ENCODE measurements at places on chromosomes 1 and 21. TPM values are rescaled to one million over a fixed set of nuclear protein-coding genes. Genes with fewer than 3 reads are reported as not detected.

Gene KAZN
- 14.8 TPM for total RNA-seq

Gene SYT14
- total RNA-seq: 19.2 TPM

Gene CFAP74
- not detected for total RNA-seq

Gene TMED5
- 96.6 TPM for total RNA-seq

Gene IGSF5
- total RNA-seq: 0.49 TPM

Gene HTR1D
- total RNA-seq: not detected

Gene OR2M3
- total RNA-seq: not detected

Gene PPFIA4
- 1.6 TPM for total RNA-seq

Gene NBPF6
- not detected for total RNA-seq

Gene S1PR1
- total RNA-seq: 92.7 TPM

Gene RNF223
- total RNA-seq: not detected

Gene RALGPS2
- 31.4 TPM for total RNA-seq

GRCh38 chr1:20059847-20060246 is 10.1 kb upstream of the PLA2G5 start:
- H3K36me3 ChIP-seq: no peaks in the 10 kb centered on the region
- H3K4me3 ChIP-seq: no peak overlapping the region
- DNase-seq: no peak
- H3K27me3 ChIP-seq: no peaks in the 10 kb centered on the region
- H3K4me1 ChIP-seq: no peaks in the 10 kb centered on the region
- H3K27ac ChIP-seq: no peak overlapping the region

DNA sequence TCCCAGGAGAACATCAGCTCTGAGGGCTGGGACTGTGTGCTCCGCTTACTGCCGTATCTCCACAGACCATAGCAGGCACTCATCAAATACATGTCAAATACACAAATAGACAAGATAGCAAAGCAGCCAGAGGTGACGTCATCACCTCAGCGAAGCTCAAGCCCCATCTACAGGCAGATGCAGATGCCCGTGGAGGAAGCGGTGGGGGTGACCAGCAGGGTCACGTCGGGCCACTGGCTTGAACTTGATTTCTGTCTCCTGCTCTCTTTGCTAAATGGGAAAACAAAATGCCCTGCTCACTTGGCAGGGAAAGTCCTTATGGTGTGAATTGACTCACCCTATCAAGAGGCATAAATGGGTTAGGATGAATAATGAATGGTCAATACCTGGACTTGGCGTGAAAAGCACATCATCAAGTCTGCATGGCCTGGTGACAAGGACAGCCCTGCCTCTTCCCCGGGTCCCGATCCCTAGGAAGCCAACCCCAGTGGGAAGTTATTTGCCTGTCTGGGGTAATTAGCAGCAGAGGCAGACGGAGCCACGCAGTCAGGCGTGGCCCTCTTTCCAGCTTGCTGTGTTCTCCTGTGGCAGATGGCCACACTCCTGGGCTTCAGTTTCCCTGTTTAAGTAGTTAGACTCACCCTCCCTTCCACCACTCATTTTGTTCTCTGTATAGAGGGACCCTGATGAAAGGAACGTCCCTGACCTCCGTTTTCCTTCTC is 536.0 kb downstream of the NPHP4 start:
- H3K4me3 ChIP-seq: no peak overlapping the region
- H3K4me1 ChIP-seq: peaks cover 8% of the 10 kb centered on the region
- H3K36me3 ChIP-seq: no peaks in the 10 kb centered on the region
- no peaks in the 10 kb centered on the region for H3K27me3 ChIP-seq
- no peak overlapping the region for H3K27ac ChIP-seq
- no peak for DNase-seq

DNA sequence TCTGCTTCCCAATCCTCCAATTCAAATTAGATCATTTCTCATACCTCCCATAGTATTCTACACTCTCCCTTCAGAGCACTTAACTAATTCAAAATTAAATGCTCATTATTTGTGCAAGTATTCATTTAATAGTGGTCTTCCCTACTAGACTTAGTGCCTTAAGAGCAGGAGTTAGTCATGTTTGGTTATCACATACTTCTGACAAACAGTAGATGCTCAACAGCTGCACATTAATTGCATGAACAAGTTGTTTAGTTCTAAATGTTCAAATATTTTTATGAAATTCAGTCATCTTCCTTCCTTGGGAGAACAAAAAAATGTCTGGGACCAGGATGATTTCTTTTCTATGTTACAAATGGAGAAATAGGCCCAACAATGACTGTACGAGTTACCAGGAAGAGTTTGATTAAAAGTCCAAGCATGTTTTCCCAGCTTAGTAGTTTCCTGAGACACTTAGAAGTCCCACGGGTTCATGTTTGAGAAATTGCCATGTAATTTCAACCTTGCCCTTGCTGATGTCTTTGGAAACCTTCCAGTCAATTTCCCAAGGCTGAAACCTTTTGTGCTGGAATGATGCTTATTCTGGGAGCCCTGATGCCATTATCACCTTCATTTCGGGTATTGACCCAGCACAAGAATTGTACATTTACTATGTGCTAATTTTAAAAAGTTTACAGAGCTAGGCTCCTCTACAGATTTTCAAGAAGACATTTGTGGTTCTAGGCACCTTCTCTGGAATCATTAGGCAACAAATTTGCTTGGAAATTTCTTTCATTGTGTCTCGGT is 437.9 kb upstream of the PLXNA2 start:
- no peak overlapping the region for H3K4me3 ChIP-seq
- H3K36me3 ChIP-seq: no peaks in the 10 kb centered on the region
- no peak overlapping the region for H3K27ac ChIP-seq
- no peak for DNase-seq
- no peaks in the 10 kb centered on the region for H3K27me3 ChIP-seq

DNA sequence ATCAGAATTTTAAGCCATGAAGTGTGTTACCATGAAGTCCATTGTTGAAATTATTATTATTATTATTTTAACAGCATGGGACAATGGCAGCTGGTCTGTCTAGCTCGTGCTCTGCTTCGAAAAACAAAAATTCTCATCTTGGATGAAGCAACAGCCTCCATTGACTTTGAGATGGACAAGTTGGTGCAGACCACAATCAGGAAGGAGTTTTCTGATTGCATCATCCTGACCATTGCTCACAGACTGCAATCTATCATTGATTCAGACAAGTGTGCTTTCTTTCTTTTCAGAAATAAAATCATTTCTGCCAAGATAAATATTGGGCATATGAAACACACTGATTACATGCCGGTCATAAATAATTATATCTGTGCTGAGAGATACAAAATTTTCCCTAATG is 21.0 kb downstream of the HSPA13 start:
- H3K27ac ChIP-seq: no peak overlapping the region
- H3K36me3 ChIP-seq: no peaks in the 10 kb centered on the region
- no peaks in the 10 kb centered on the region for H3K4me1 ChIP-seq
- DNase-seq: no peak

DNA sequence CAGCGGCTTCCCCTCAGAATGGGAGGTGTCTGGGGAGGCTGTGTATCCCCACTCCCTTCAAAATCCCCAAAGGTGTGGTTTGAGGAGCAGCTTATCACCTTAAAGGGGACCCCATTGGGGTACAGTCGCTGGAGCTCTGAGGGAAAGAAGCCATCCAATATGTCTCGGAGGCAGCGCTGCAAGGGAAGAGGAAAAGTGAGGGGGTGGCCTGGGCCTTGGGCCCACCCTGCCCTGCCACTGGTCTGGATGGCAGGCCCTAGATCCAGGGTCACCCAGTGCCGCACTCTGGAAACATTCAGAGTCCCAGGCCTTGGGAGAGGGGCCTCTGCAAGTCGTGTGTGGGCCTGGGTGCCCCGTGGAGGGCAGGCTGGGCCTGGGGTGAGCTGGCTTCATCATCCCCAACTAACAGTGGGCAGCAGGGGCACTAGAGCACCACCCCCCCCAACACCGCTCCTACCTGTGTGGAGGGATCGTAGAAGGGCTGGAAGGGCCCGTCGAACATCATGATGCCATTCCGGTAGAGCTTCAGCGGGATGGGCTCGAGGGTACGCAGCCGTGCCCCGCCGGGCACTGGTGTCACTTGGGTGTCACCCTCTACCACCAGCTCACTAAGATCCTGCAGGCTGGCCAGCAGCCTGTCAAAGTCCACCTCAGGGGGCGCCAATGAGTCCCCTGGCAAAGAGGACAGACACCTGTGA is 5.6 kb downstream of the SH3BGRL3 start:
- H3K36me3 ChIP-seq: no peaks in the 10 kb centered on the region
- no peaks in the 10 kb centered on the region for H3K27me3 ChIP-seq
- no peak overlapping the region for H3K27ac ChIP-seq
- no peak overlapping the region for H3K4me3 ChIP-seq
- peaks cover 4% of the 10 kb centered on the region for H3K4me1 ChIP-seq

DNA sequence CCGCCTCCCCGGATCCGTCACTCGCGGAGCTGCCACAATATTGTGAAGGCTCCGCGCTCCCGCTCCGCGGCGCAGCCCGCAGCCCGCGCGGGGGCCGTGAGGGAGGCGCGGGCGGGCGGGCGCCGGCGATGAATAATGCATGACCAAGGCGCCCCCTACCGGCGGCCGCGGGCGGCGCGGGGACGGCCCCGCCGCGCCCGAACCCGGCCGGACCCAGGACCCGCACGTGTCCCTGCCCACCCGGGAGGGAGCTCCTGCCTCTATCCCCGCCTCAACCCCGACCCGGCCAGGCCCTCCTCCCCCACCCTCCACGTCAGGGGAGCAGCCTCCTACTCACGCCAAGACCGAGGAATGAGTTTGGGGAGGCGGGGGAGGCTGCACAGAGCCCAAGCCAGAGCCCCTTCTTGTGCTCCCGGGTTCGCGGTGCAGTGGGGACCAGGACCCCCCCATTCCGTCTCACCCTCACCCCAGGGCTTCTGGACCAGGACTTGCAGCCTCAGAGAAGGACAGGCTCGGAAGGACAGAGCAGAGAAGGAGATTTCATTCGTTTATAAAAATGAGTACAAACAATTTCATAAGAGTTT is 70.8 kb upstream of the CASZ1 start:
- DNase-seq: peak; percentile 58
- H3K36me3 ChIP-seq: no peaks in the 10 kb centered on the region
- peaks cover 11% of the 10 kb centered on the region for H3K4me1 ChIP-seq
- H3K4me3 ChIP-seq: no peak overlapping the region
- no peak overlapping the region for H3K27ac ChIP-seq

DNA sequence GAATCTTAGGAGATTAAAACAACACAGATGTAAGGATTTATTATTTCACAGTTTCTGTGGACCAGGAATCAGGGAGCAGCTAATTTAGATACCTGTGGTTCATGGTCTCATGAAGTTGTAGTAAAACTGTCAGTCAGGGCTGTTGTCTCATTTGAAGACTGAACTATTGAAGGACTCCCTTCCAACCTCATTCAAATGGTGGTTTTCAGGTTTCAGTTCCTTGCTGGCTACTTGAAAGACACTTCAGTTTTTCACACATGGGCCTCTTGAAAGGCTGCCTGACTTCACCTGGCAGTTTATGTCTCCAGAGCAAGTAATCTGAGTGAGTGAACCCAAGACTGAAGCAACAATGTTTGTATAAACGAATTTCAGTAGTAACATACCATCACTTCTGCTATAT is 915.9 kb downstream of the PLA2G4A start:
- no peak overlapping the region for H3K27ac ChIP-seq
- H3K36me3 ChIP-seq: no peaks in the 10 kb centered on the region
- no peak overlapping the region for H3K4me3 ChIP-seq
- H3K27me3 ChIP-seq: no peaks in the 10 kb centered on the region
- DNase-seq: no peak
- H3K4me1 ChIP-seq: no peaks in the 10 kb centered on the region

- no peaks in the 10 kb centered on the region for H3K36me3 ChIP-seq
- H3K27ac ChIP-seq: no peak overlapping the region
- no peaks in the 10 kb centered on the region for H3K27me3 ChIP-seq
- H3K4me1 ChIP-seq: no peaks in the 10 kb centered on the region
- DNase-seq: no peak
Observed at GRCh38 chr1:169090900-169091311, 15.6 kb upstream of the ATP1B1 start.

- peak; percentile 38 for DNase-seq
- H3K27ac ChIP-seq: no peak overlapping the region
- no peaks in the 10 kb centered on the region for H3K36me3 ChIP-seq
- peak overlapping the region; percentile 69 for H3K4me3 ChIP-seq
- H3K27me3 ChIP-seq: no peaks in the 10 kb centered on the region
- no peaks in the 10 kb centered on the region for H3K4me1 ChIP-seq
Observed at GRCh38 chr1:65147424-65148177, 402 bp upstream of the AK4 start.

DNA sequence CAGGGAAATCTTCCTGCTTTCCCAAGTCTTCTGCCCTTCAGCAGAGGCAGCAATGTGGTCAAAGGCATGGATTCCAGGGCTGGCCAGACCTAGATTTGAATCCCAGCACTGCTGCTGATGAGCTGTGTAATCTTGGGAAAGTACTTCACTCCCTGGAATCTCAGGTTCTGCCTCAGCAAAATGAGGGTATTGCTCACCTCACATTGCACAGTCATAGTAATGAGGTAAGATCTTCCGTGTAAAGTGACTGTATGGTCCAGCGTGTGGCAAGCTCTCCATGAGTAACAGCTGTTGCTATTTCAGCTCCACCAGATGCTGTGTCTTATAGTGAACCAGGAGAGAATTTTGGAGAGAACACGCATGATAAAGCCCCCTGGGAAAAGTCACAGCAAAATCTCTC is 56.1 kb upstream of the F3 start:
- no peaks in the 10 kb centered on the region for H3K27me3 ChIP-seq
- no peak overlapping the region for H3K27ac ChIP-seq
- no peaks in the 10 kb centered on the region for H3K36me3 ChIP-seq

- H3K27me3 ChIP-seq: no peaks in the 10 kb centered on the region
- H3K27ac ChIP-seq: no peak overlapping the region
- no peak for DNase-seq
- no peaks in the 10 kb centered on the region for H3K4me1 ChIP-seq
- no peaks in the 10 kb centered on the region for H3K36me3 ChIP-seq
- H3K4me3 ChIP-seq: no peak overlapping the region
Observed at GRCh38 chr1:160538985-160539651, 16.1 kb upstream of the SLAMF6 start.

DNA sequence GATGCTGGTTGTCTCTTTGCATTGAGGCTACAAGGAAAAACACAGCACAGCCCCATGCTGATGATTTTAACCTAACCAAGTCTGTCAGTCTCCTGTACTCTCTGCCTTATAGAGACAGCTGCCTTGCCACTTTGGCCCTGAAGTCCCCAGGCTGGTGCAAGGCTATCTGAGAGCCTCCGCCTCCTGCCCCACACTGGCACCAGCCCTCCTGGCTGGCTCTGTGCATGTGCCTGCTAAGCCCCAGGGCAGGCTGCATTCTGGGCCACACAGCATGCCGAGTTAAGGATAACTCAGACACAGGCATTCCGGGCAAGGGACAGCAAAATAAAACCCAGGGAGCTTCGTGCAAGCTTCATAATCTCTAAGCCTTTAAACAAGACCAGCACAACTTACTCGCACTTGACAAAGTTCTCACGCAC is 910 bp downstream of the RUNX1 start:
- DNase-seq: no peak
- H3K36me3 ChIP-seq: no peaks in the 10 kb centered on the region
- no peak overlapping the region for H3K27ac ChIP-seq
- H3K27me3 ChIP-seq: no peaks in the 10 kb centered on the region
- H3K4me3 ChIP-seq: no peak overlapping the region

DNA sequence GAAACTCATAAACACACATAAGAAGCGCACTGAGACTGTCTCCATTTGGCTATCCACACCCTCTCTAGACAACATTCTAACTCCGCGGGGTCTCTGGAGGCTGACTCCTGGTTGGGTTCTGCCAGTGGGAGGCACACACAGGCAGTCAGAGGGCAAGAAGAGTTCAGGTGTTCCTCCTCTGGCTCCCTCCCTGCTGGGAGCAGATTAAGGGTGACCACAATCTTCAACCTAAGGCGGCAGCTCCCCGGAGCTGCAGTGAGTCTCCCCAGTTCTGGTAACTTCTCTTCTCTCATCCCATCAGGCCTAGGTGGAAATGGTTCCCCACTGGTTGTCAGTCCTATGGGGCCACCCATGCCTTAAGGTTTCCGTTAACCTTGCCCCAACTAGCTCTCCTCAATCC is 7.4 kb upstream of the TENT5C start:
- peaks cover 15% of the 10 kb centered on the region for H3K4me1 ChIP-seq
- no peak for DNase-seq
- no peaks in the 10 kb centered on the region for H3K27me3 ChIP-seq
- H3K36me3 ChIP-seq: no peaks in the 10 kb centered on the region
- no peak overlapping the region for H3K27ac ChIP-seq

All from thyroid gland (tissue), 4 donors.